ENCODE measurements at places on chromosomes 2 and 18.

DNA sequence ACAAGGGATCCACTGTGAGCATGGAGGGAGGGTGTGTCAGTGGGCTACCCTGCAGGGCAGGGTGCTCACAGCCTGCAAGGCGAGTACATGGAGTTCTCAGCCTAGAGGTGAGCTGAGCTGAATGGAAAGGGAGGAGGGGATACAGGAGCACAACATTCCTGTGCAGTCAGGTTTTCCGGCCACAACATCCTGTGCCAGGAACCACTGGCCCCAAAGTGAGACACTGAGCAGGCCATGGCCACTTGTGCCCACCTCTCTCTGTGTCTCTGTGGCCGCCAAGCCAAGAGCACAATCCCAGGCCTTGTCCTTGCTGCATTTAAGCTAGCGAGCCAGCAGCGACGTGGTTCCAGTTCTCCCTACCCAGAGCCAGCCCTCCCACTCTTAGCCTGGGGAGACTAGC, 6.1 kb downstream of the DOK1 start:
- no peak for DNase-seq

DNA sequence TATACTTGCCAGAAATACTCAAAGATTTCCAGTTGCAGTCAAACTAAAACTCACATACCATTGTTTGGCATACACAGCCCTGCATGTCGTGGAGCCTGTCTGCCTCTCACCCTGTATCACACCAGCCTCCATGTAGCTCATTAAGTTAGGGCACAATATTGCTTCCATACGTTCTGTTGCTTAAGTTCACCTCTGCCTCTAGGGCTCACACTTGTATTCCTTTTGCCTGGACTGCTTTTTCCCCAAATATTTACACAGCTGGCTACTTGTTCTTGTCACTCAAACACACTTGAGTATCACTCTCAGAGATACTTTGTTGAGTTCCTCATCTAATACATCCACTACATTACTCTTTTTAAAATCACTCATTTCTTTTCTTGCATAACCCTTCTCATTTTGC, 83.1 kb downstream of the PTH2R start:
- DNase-seq, result no peak

DNA sequence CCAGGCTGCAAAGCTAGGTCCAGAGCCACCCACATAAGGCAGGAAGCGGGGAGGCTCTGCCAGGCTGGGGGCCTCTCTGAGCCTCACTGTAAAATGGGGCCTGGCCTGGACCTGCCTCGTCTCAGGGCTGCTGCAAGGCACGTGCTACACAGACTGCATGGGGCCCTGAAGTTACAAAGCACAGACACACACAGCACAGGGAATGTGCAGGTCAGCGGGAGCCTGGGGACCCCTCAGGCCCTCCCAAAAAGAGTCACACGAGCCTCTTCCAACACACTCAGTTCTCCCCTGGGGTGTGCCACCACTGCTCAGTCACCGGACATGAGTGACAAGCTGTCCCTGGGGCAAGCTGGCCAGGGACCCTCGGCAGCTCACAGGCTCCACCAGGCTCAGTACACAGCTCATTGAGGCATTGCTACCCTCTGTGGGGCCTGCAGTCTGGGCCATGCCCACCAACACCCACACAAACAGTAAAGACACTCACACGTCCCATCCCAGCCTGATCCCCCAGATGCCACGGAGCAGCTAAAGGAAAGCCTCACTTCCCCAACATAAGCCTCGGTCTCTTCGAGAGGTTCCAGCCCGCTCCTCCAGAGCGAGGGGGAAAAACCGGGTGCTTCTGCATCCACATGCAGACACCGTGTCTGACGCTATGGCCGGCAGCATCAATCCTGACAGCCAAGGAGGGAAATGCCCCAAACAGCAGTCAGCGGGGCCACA, 33.7 kb downstream of the BOK start:
- no peak for DNase-seq

GRCh38 chr18:67476585-67476984, 39.9 kb downstream of the DSEL start:
- no peak for DNase-seq

- no peak for DNase-seq
Measured at GRCh38 chr2:172726172-172726735, 9.4 kb upstream of the RAPGEF4 start.

- DNase-seq, result no peak
Measured at GRCh38 chr2:68217729-68218128, 34.6 kb downstream of the PPP3R1 start.

DNA sequence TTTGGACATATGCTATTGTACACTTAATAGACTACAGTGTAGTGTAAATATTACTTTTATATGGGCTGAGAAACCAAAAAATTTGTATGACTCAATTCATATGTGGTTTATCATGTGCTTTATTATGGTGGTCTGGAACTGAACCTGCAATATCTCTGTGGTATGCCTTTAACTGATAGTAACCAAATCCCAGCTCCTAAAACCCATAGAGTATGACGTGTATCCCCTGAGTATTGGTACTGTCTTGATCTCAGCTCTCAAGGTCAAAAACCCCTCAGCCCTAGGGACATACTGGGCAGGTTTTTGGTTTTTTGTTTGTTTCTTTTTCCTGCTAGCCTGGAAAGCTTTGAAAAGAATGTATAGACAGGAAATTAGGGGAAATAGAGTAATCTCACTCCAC, 42.2 kb upstream of the ARHGAP15 start:
- DNase-seq, result no peak

GRCh38 chr18:3747176-3747973, 297.4 kb downstream of the TGIF1 start:
- no peak for DNase-seq

DNA sequence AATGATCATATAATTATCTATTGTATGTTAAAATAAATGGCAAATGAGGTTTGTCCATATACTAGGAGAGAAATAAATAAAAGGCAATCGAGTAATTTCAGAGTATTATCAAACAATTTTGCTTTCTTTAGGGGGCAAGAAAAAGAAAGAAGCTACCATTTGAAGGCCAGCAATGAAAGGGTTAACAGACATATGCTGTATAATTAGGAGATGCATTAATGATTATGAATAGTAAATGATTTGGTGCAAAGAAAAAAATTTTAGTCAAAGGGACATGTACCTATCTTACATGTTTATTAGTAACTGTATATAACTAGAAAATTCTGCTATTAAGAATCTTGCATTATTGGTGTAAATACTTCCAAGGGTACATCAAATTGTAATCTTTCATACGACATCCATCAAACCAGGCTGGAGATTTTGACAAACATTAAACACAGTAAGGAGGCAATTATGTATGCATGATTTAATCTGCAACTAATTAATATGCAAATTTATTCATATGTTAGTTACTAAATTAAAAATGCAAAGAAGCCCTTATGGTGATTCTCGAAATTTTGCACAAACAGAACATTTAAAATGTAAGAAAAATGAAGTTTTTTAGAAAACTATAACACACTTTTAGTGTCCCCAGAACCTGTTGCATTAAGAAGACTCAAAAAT, 251.4 kb downstream of the TCF4 start:
- DNase-seq, result no peak

- no peak for DNase-seq
Measured at GRCh38 chr2:355773-356172, 67.9 kb upstream of the ALKAL2 start.

DNA sequence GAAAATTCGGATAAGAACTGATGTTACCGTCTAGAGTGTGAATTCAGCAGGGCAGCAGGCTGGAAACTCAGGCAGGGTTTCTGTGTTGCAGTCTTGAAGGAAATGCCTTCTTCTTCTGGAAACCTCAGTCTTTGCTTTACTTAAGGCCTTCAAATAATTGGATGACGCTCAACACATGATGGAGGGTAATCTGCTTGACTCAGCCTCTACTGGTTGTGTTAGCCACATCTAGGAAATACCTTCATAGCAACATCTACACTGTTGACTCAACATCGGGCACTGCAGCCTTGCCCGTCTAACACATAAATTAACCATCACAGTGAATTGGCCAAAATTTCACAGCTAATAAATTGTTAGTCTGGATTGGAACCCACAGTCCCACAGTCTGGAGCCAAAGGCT, 37.2 kb downstream of the YPEL5 start:
- DNase-seq, result no peak

Data from NCI-H446 (cell line).